Dermis blood vessel endothelial cell (primary cell): ENCODE measurements at places on chromosomes 7 and 10. TPM values are rescaled to one million over a fixed set of nuclear protein-coding genes. Genes with fewer than 3 reads are reported as not detected.

GRCh38 chr7:6271694-6272440 lies 557 bp downstream of the CYTH3 start:
- peak; percentile 33 for DNase-seq

GRCh38 chr10:9437131-9437530 lies 1382.6 kb downstream of the GATA3 start:
- DNase-seq: no peak

Gene PNLIPRP3
- total RNA-seq: under 0.01 TPM in 1 of 2 replicates, not detected in the other

- DNase-seq: no peak
Observed at GRCh38 chr10:126301701-126302475, 86.4 kb downstream of the ADAM12 start.

GRCh38 chr7:80330434-80330833 lies 181.4 kb downstream of the GNAT3 start:
- no peak for DNase-seq

GRCh38 chr10:66838656-66839055 lies 87.2 kb upstream of the LRRTM3 start:
- no peak for DNase-seq

DNA sequence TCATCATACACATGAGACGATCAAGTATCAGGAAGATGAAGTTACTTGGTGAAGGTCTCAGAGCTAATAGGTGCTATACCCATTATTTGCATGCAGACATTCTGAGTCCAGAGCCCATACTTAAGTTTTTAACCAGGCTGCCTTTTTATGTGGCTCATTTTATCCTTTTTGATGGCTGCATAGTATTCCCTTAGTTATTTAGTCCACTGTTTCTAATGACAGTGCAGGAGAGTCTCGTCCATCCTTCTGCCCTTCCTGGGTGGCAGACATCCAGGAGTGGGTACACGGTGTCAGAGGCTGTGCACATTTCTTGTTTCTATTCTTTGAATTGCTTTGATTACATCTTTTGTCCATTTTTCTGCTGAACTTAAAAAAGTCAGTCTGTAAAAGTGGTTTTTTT lies 11.8 kb downstream of the PPP2R2D start:
- DNase-seq: no peak

GRCh38 chr7:18508443-18509427 lies 13.2 kb downstream of the HDAC9 start:
- DNase-seq: peak; percentile 97

- no peak for DNase-seq
Observed at GRCh38 chr10:20466731-20467130, 430.4 kb downstream of the NEBL start.

GRCh38 chr7:108697254-108697653 lies 127.6 kb downstream of the DNAJB9 start:
- DNase-seq: no peak

- DNase-seq: no peak
Observed at GRCh38 chr10:128734161-128734560, 607.9 kb upstream of the MKI67 start.

DNA sequence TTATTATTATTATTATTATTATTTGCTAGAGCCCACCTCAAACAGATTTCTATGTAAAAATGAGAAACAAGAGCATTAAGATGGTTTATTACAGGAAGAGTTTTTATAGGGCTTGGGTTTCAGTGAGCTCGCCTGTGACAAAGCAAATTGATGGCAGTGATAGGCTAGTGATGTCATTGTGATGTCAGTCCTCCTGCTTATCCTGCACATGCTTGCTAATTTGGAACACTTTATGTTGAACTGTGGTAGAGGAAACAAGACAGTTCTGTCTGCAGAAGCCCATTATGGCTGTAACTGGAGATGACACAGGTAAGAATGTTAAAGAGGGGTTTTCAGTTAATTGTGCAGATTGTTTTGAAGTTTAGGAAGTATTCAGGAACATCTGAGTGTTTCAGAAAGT lies 68.3 kb downstream of the CREM start:
- peak; percentile 63 for DNase-seq

- peak; percentile 13 for DNase-seq
Observed at GRCh38 chr10:84224411-84225028, 824 bp downstream of the LRIT2 start.

Gene AKR1C2
- total RNA-seq: 50.2 and 63.2 TPM in 2 replicates

GRCh38 chr10:67935223-67935622 lies 50.8 kb downstream of the SIRT1 start:
- no peak for DNase-seq

DNA sequence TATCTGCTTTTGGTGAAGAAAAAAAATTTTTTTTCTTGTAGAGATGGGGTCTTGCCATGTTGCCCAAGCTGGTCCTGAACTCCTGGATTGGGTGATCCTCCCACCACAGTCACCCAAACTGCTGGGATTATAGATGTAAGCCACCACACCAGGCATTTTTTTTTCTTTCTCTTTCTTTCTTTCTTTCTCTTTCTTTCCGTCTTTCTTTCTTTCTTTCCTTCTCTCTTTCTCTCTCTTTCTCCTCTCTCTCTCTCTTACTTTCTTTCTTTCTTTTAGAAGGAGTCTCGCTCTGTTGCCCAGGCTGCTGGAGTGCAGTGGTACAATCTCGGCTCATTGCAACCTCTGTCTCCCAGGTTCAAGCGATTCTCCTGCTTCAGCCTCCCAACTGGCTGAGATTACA lies 3.5 kb upstream of the UBE2D4 start:
- no peak for DNase-seq

- no peak for DNase-seq
Observed at GRCh38 chr7:16668049-16668858, 22.3 kb downstream of the BZW2 start.

DNA sequence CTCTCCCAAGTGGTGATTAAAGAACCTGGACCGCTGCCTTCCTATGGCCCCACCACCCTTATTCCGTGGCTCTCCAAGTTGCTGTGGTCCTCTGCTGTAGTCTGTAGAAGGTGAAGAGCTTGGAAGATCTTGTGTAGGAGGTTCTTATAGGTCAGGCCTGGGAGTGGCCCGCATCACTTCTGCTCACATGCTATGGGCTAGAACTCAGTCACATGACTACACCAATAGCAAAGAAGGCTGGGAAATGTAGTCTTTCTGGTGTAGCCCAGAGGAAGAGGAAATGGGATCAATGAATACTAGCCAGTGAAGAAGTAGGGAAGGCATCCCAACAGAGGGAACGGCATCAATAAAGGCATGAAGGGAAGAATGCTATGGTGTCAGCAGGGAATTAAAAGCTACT lies 41.3 kb upstream of the AOAH start:
- no peak for DNase-seq

DNA sequence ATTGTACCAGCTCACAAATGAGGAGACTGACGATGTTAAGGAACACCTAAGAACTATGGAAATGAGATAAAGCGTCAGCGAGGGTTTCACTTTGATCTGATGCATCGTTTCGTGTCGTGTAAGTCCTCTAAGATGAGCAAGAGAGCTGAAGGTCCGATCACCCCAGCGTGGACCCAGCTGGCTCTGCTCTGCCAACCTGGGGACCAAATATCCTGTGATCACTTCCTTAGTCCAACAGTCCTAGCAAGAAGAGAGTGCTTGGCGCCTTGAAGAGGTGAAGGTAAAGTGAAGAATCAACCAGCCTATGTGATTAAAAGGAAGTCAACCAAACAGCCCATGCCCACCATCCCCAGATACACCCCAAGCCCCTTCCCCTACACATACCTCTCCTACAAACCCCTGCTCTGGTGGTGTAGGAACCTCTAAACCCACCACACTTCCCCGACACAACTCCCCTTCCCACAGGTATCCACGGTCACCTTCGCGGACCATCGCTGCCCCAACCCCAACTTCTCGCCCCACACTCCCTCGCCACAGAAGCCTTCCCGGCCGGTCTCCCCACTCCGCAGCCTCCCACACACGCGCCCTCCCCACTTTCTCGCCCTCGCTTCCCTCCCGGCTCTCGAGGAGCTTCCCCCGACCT lies 722 bp downstream of the UPF2 start:
- peak; percentile 54 for DNase-seq
